ENCODE measurements at places on chromosomes 7 and 10. TPM values are rescaled to one million over a fixed set of nuclear protein-coding genes. Genes with fewer than 3 reads are reported as not detected.

Gene SH2B2
- total RNA-seq, result 9.5 TPM

Gene BMS1
- 21.8 TPM for total RNA-seq

Gene TLX1
- 0.17 TPM for total RNA-seq

Gene HK1
- total RNA-seq, result 60.8 TPM

Gene SP8
- 2.0 TPM for total RNA-seq

Gene EEPD1
- 35.8 TPM for total RNA-seq

Gene C7orf33
- not detected for total RNA-seq

Gene DNAJC30
- 14.7 TPM for total RNA-seq

Gene OPN4
- total RNA-seq, result not detected

Gene SPAG6
- 6.6 TPM for total RNA-seq

- no peak for DNase-seq
Observed at GRCh38 chr10:25382029-25382810, 207.4 kb downstream of the GPR158 start.

DNA sequence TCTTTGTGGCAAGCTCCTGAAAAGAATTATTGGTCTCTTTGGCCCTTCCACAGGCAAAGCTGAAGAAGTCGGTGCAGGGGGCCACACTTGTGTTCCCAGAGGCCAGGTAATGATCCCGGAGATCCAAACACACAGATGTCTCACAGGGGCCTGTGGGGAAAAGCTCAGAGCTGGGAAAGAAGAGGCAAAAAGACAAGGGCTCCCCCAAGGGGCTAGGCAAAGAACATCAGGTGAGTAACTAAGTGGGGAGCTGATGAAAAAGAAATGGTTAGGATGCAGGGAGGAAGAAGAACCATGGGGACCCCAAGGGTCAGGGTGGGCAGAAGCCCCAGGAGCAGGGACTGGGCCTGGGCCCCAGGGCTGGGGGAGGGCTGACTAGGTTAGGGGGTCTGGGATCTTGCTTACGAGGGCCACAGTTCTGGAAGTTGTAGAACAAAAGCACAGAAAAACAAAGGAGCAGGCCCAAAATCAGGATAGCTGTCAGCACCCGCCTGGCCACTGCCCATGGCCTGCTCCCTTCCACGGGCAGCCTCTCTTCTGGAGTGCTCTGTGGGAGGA, 1.1 kb downstream of the KEL start:
- DNase-seq, result no peak

DNA sequence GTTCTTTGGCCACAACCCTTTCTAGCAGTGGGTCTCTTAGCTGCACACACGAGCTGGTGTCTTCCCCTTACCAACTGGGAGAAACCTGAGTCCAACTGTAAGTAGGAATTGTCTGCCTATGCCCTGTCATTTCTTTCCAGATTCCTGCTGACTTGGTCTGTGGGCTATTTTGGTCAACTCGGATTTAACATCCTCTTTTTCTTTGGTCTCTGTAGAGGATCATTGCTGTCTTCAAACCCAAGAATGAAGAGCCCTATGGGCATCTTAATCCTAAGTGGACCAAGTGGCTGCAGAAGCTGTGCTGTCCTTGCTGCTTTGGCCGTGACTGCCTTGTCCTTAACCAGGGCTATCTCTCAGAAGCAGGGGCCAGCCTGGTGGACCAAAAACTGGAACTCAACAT, 10.3 kb downstream of the PI4K2A start:
- DNase-seq, result no peak

- no peak for DNase-seq
Observed at GRCh38 chr7:100825751-100826513, 1.4 kb downstream of the EPHB4 start.

GRCh38 chr7:149821191-149822148, 16.7 kb upstream of the ZNF862 start:
- no peak for DNase-seq

DNA sequence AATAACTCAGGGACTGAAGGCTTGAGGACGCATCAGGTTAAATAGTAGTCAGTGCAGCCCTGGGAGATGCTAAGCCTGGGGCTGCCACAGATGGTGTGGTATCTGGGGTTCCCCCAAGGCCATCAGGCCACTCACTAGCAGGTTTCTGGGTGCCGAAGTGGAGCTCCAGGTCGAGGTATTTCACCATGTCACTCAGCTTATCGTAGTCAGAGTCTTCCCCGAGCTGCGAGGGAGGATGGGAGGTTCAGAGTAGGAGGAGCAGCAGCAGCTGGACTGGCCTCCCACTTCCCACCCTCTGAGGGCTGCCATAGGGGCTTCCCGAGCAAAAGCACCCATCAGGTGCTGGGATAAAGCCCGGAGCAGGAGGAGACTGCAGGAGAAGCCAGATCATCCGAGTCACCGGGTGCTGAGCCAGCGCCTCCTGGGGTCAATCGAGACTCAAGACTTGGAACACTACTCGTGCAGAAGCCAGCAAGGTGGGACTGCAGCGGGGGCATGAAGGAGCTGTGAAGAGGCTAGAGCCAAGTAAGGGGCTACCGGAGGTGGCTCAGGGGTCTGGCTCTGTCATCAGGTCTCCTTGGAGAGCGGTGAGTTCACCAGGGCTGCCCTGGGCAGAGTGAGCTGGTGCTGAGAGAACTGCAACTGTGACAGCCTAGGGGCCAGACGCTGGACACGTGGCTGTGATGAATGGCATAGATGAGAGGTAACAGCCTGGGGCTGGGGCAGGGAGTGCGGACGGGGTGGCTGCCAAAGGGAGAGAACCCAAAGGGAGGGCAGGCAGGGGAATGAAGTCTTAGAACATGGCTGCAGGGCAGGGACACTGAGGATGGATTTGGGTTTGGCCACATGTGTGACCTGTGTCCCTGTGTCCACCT, 45.3 kb downstream of the GRID2IP start:
- DNase-seq, result no peak

DNA sequence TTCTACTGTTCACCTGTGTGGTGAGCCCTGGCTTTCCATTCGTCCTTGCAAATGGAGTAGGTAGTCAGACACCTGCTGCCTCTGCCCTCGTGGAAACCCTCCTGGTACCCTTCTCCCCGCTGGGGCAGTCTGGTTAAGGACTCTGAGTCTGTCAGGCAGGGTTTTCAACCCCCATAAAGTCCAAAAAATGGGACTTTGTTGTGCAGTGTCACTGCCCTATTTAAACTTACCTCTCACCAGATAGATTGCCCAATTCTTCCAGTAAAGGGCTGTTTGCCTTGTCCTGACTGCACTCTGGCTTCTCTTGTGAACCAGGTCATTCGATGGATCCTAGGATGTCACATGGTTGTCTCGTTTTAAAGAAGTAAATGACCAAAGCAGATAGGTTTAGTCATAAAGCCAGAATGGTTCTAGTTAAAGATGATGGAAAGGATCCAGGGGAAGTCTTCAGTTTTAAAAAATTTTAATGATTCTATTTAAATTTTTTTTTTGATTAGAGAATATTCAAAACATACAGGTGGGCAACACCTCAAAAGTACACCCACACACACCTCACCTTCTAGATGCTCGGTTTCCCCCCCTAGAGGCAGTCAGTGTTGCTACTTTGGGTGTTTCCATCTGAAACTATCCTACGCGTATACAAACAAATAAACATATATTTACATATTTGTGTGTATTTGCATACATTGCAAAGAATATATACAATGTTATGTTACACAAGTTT, 22.0 kb downstream of the TMEM176B start:
- no peak for DNase-seq

- DNase-seq, result no peak
Observed at GRCh38 chr7:21548491-21548890, 5.7 kb downstream of the DNAH11 start.

GRCh38 chr10:110919349-110919931, at the start of gene SHOC2:
Gene SHOC2 (plus strand): TSS chr10:110919604. CDS start chr10:110964359, 44,755 bp downstream.
- DNase-seq, result peak; percentile 97

GRCh38 chr7:32941181-32941580, 16.1 kb upstream of the FKBP9 start:
- DNase-seq, result no peak

GRCh38 chr7:141073641-141074161, at the start of gene TMEM178B:
Gene TMEM178B (plus strand): TSS chr7:141074064.
- no peak for DNase-seq

- DNase-seq, result no peak
Observed at GRCh38 chr7:130990178-130990832, 256.3 kb upstream of the KLF14 start.

GRCh38 chr7:26965724-26966123, 101.3 kb upstream of the SKAP2 start:
- no peak for DNase-seq

- no peak for DNase-seq
Observed at GRCh38 chr7:150336746-150337145, 4.7 kb downstream of the RARRES2 start.

GRCh38 chr7:47896809-47897423, 51.4 kb downstream of the PKD1L1 start:
- DNase-seq, result no peak

DNA sequence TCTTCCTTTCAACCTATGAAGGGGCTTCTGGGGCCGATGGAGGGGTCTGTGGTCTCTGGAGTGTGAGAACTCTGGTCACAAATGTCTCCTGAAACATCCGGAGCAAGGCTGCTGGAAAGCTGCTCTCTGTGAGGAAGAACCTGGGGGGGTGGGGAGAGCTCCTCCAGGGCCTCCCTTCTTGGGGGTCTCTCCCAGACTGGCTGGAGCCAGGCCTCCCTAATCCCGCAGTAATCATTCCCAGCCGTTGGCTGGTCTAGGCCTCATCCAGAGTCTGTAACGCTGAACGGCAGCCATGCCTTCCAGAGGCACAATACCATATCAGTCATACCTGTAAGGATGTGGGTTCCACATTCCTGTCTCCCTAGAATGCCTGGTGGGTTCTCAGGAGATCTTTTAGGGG, 4.4 kb upstream of the LZTS2 start:
- DNase-seq, result no peak

DNA sequence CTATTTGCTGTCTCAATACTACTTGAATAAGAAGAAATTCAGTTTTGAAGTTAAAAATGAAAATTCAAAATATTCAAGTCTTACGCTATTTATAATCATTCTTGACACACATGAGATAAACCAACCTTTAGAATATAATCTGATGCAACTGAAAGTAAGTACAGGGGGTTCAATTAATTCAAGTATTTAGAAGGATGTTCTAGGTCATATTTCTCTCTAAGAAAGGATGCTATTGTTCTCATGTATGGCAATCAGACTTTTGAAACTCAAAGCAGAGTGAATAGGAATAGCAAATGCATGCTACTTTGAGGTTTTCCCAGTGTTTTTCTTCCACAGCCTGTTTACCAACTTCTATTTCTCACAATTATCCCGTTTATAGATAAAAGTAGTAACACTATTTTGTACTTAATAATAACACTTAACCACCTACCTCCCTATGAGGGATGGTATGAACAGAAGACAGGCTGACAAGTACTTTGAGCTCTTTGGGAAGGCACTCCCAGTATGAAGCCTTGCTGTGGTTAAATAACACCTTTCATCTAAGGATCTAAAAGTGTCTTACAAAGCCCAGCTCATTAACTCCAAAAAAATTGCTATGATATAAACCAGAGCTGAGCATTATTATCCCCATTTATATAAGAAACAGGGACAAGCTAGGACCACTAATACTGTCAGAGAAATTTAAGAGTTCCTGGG, 18.0 kb upstream of the SPOCK2 start:
- DNase-seq, result no peak

GRCh38 chr7:30145426-30145970, 10.7 kb downstream of the MTURN start:
- no peak for DNase-seq

DNA sequence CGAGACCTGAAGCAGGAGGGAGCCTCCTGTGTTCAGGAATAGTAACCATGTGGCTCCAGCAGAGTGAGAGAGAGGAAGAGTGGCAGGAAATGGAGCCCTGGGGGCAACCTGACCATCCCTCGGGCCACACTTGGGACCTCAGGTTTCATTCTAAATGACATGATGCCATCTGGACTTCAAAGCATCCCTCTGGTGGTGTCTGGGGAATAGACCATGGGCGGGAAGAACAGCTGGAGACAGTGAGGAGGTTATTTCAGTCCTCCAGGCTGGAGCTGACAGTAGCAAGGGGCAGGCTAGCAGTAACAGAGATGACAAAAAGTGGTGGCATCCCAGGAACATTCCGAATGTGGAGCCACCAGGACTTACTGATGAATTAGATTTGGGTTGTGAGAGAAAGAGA, 44.8 kb downstream of the AKR1B1 start:
- no peak for DNase-seq

DNA sequence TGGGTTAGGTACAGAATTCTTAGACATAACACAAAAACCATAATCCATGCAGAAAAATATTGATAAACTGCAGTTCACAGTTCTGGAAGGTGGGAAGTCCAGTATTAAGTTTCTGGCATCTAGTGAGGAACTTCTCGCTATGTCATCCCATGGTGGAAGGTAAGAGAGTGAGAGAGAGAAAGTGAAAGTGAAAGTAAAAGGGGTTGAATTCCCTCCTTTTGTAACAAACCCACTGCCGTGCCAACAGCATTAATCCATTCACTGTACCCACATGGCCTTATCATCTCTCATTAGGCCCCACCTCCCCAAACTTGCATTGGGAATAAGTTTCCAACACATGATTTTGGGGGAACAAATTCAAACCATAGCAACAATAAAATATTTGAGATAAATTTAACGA, 17.1 kb downstream of the ZNF485 start:
- DNase-seq, result no peak

DNA sequence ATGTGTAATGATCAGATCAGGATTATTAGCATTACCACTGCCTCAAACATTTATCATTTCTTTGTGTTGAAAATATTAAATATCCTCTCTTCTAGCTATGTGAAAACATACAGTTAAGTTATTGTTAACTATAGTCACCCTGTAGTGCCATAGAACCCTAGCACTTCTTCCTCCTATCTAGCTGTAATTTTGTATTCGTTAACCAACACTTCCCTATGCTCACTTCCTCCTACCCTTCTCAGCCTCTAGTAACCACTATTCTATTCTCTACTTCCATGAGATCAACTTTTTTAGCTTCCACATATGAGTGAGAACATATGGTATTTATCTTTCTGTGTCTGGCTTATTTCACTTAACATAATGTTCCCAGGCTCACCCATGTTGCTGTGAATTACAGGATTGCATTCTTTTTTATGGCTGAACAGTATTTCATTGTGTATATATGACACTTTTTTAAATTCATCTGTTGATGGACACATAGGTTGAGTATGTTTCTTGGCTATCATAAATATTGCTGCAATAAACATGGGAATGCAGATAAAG, 132.7 kb upstream of the RHOBTB1 start:
- DNase-seq, result no peak

GRCh38 chr10:43192884-43193283, 54.6 kb downstream of the CSGALNACT2 start:
- DNase-seq, result no peak

DNA sequence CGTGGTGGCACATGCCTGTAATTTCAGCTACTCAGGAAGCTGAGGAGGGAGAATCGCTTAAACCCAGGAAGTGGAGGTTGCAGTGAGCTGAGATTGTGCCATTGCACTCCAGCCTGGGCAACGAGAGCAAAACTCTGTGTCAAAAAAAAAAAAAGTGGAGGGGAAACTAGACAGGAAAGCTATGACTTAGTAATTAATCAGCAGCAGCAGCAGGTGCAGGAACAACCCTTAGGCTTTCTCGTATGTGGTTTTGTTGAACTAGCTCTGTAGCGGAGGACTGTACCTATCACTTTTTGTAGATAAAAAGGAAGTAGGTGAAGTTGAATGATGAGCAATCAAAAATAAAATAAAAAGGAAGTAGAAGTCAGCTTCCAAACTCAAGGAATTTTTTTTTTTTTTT, 76.9 kb upstream of the KMT2C start:
- DNase-seq, result no peak

- no peak for DNase-seq
Observed at GRCh38 chr7:135938563-135938962, 38.6 kb downstream of the MTPN start.

GRCh38 chr7:112398534-112398933, 51.7 kb upstream of the IFRD1 start:
- no peak for DNase-seq

Measured in type B pancreatic cell (in vitro differentiated cells).